Caco-2 (cell line): ENCODE measurements at places on chromosomes 12 and 14. TPM values are rescaled to one million over a fixed set of nuclear protein-coding genes. Genes with fewer than 3 reads are reported as not detected.

The JDP2 gene
- total RNA-seq = 95.7 TPM in 2 replicates

GRCh38 chr12:54033980-54034784, 1.3 kb downstream of the HOXC5 start:
- H3K27me3 ChIP-seq = no peaks in the 10 kb centered on the region
- peak overlapping the region; percentile 52 for H3K4me3 ChIP-seq
- H3K27ac ChIP-seq = peak overlapping the region; percentile 90
- H3K36me3 ChIP-seq = no peaks in the 10 kb centered on the region; the same call in 1 of the 2 replicates
- DNase-seq = peak; percentile 50

The NEUROD4 gene
- total RNA-seq = not detected in 2 replicates

- no peak for DNase-seq
- no peaks in the 10 kb centered on the region for H3K4me1 ChIP-seq
- H3K27ac ChIP-seq = no peak overlapping the region
- no peak overlapping the region for H3K4me3 ChIP-seq
Observed at GRCh38 chr12:96422192-96422591, 22.0 kb upstream of the CDK17 start.

GRCh38 chr12:122668268-122668667, 34.9 kb downstream of the HCAR2 start:
- no peaks in the 10 kb centered on the region for H3K36me3 ChIP-seq
- no peak overlapping the region for H3K4me3 ChIP-seq
- no peaks in the 10 kb centered on the region for H3K4me1 ChIP-seq
- H3K27ac ChIP-seq = no peak overlapping the region

GRCh38 chr14:94548131-94548998, 12.9 kb upstream of the SERPINA4 start:
- H3K4me3 ChIP-seq = no peak overlapping the region
- H3K27ac ChIP-seq = no peak overlapping the region
- H3K4me1 ChIP-seq = no peaks in the 10 kb centered on the region
- H3K27me3 ChIP-seq = no peaks in the 10 kb centered on the region
- no peaks in the 10 kb centered on the region for H3K36me3 ChIP-seq
- DNase-seq = no peak

GRCh38 chr12:132076711-132077110, 67.4 kb downstream of the DDX51 start:
- no peaks in the 10 kb centered on the region for H3K4me1 ChIP-seq
- no peak overlapping the region for H3K4me3 ChIP-seq

- no peak for DNase-seq
- no peaks in the 10 kb centered on the region for H3K27me3 ChIP-seq
- H3K27ac ChIP-seq = no peak overlapping the region
- no peaks in the 10 kb centered on the region for H3K36me3 ChIP-seq
- no peak overlapping the region for H3K4me3 ChIP-seq
Observed at GRCh38 chr12:24302708-24303107, 353.2 kb upstream of the SOX5 start.

- no peaks in the 10 kb centered on the region for H3K27me3 ChIP-seq
- no peak overlapping the region for H3K4me3 ChIP-seq
- no peaks in the 10 kb centered on the region for H3K36me3 ChIP-seq
- DNase-seq = peak; percentile 78
- peak overlapping the region; percentile 72 for H3K27ac ChIP-seq
Observed at GRCh38 chr14:52079239-52079959, 10.5 kb upstream of the NID2 start.

The NTS gene
- total RNA-seq = 0.58 TPM in 1 of 2 replicates, not detected in the other

DNA sequence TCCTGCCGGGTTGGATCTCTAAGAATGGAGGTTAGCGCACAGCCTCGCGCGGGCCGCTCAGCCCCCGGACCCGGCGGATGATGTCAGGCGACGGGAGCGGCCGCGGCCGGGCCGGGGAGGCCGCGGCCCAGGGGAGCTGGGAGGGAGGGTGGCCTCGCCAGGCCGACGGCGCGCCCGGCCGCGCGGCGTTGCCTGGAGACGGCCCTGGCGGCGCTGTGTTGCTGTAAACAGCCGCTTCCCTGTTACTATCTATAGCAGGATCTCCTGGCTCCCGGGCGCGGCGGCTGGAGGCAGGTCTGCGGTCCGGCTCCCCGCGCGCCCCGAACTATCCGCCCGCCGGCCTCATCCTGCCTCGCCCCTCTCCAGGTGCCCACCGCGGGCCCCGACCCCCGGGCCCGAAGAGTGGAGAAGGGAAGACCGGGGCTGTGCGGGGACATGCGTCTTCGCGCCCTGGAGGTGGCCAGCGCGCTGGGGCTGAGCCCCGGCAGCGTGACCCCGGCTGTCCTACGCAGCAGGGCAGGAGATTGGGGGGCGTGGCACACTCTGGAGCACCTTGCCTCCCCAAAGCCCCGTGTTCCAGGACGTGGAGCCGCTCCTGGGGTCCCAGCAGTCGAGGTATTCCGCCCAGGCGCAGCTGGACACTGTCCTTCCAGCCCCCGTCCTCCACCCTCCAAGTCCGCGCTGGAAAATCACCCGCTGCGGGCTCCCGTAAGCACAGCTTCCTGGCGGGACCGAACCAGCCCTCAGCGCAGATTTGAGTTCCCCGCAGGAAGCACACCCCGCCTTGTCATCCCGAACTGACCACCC, 1.4 kb upstream of the FOS start:
- H3K4me1 ChIP-seq = peaks cover 12% of the 10 kb centered on the region
- peak; percentile 90 for DNase-seq
- H3K4me3 ChIP-seq = peak overlapping the region; percentile 96
- peaks cover 12% of the 10 kb centered on the region for H3K36me3 ChIP-seq
- H3K27me3 ChIP-seq = no peaks in the 10 kb centered on the region

- DNase-seq = peak; percentile 18
- no peak overlapping the region for H3K4me3 ChIP-seq
- peaks cover 2% of the 10 kb centered on the region for H3K36me3 ChIP-seq
- peaks cover 68% of the 10 kb centered on the region for H3K4me1 ChIP-seq
- H3K27ac ChIP-seq = peak overlapping the region; percentile 91
- no peaks in the 10 kb centered on the region for H3K27me3 ChIP-seq
Observed at GRCh38 chr14:64715628-64716412, 11.6 kb downstream of the PLEKHG3 start.

The RNASE8 gene
- total RNA-seq = not detected in 2 replicates

DNA sequence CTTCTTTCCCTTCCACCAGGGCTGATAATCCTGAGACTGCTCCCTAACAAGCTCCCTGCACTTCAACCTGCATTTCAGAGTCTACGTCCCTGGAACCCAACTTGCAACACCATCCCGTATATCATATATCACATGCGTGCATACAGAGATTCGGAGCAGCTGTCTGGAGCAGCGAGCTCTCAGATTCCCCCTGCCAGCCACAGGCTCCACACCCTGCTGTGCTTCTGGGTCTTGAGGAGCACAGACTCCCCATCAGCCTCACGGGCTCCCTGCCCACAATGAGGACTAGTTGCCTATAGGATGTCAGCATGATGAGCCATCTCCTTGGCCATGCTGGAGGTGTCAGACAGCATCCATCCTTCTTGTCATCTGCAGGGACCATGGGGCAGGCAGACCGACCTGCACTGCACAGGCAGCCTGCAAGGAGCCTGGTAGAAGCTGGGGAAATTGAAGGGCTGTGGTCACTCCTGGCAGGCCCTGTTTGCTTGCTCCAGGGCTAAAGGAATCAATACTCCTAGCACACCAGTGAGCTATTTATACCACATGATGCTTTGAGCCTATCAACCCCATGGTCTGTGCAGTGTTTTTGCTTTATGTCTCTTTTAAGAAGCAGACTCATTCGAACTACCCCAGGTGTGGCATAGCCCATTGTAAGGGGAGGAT, 19.6 kb upstream of the HDAC7 start:
- peaks cover 5% of the 10 kb centered on the region; the same call in 1 of the 2 replicates for H3K4me1 ChIP-seq
- no peaks in the 10 kb centered on the region for H3K36me3 ChIP-seq
- H3K4me3 ChIP-seq = no peak overlapping the region
- no peak overlapping the region for H3K27ac ChIP-seq

DNA sequence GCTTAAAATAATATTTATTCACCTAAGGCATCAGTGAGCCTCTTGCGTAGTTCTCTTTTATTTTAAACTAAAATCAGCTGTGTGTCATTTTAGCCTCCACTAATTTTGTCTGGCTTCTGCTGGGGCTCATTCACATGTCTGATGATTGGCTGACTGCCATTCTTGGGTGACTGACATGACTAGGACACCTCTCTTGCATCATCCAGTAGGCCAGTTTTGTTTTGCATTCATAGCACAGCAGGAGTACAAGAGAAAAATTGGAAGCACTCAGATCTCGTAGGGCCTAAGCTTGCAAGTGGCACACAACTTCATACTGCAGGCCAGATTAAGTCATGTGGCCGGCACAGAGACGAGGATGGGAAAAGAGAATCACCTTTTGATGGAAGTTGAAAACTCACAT, 1226.5 kb downstream of the GALC start:
- no peaks in the 10 kb centered on the region for H3K4me1 ChIP-seq
- H3K4me3 ChIP-seq = no peak overlapping the region
- H3K36me3 ChIP-seq = no peaks in the 10 kb centered on the region
- no peak for DNase-seq
- no peaks in the 10 kb centered on the region for H3K27me3 ChIP-seq

GRCh38 chr12:124403273-124403672, 108.4 kb downstream of the RFLNA start:
- H3K27me3 ChIP-seq = no peaks in the 10 kb centered on the region
- peak overlapping the region; percentile 85 for H3K27ac ChIP-seq
- no peaks in the 10 kb centered on the region; the same call in none of the 2 replicates for H3K36me3 ChIP-seq

DNA sequence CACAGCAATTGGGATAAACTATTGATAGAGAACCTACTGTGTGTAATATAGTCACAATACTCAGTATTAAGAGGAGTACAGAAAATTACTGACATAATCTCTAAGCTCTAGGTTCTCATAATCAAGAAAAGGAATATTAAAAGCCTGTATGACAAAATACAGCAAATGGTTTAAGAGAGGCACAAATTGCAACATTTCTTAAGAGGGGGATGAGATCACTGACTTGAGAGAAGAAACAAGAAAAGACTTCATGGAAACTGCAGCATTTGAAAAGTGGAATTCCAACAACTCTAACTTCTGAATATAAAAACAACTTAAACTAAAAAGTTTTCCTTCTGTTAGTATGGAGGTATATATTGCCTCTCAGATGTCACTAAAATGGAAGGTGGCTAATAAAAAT, 89.7 kb downstream of the NUMB start:
- no peak overlapping the region for H3K27ac ChIP-seq
- H3K4me3 ChIP-seq = no peak overlapping the region
- no peaks in the 10 kb centered on the region for H3K27me3 ChIP-seq
- DNase-seq = no peak
- no peaks in the 10 kb centered on the region for H3K36me3 ChIP-seq
- H3K4me1 ChIP-seq = no peaks in the 10 kb centered on the region
